ENCODE measurements at places on chromosomes 3 and 15.
A peak's percentile ranks its signal among the peaks of the same experiment; 100 is the strongest.

DNA sequence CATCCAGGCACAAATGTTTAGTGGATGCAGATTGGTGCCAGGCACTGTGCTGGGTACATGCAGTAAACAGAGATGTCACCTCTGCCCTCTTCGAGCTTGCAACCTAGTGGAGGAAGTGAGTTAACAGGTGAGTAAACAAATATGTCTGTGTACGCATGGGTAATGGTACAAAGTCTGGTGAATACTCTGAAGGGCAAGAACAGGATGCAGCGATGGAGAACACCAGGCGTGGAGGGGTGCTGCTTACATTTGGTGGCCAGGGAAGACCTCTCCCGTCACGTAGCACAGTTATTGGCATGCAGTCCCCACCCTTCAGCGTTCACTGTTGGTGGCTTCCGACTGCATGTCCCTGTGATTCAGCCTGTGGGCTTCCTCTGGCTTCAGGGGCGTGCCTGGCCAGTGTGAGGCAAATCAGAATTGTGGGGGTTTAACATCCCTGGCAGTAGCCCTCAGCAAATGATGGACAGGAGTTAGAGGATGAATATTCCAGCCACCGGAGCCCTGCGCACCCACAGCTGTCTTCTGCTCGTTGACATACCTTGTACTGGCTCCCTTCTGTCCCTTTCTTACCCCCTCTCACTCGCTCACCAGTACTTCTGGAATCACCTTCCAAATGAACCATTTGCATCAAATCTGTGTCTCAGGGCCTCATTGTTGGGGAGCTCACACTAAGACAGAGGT, 9.1 kb upstream of the HDAC11 start:
- DNase-seq = no peak

DNA sequence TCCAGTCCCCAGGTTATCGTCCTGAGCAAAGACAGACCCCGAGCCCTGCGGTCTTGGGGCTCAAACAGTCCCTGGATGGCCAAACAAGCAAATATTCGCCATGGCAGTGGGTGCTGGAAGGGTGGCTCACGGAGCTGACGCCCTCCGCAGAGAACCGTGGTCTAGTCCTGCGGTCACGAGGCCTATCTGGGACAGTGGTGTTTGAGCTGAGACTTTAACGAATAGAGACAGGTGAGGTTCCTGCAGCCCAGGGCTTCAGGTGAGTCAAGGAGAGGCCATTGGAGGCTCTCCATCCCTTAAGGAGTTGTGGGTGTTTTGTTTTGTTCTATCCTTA, 399 bp upstream of the SUCLG2 start:
- DNase-seq = no peak

DNA sequence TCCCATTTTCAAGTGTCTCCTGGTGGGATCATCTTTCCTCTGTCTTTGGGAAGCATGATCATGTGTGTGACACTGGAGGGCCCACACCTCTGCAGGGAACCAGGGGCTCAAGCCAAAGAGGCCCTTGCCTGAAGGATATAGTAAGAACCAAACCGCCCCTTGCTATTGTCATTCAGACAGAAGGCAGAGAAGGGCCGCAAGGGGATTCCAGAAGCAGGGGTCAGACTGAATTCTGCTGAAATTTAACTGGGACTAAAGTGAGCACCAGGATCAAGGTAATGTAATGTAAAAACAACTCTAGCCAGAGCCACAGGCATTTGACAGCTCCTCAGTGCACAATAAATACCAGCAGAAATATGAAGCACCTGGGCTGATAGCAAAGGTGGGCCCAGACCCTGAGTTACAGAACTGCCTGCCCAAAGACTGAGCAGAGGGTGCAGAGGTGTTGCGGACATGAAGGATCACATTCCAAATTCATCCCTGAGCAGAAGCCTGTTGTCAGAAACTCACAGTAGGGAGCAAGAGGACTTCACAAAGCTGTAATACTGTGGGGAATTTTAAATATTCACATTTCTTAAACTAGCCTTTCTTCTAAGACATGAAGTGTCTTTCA, 46.0 kb upstream of the RASGRF1 start:
- DNase-seq = no peak

DNA sequence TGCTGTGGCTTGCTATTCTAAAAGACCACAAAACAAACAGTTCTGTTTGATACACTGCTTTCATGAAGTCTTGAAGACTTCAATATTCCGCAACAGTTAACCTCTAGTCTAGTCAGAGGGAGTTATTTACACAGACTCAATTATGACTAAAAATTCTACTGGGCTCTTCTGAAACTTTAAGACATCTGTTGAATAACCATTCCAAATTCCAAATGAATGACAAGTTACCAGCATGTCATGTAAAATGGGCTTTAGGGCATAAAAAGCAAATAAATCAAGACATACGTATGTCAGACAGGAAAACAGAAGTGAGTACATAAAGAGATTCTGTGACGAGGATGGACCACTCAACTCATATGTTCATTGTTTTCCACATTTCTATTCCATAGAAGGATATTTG, 93.9 kb downstream of the PLOD2 start:
- DNase-seq = no peak

DNA sequence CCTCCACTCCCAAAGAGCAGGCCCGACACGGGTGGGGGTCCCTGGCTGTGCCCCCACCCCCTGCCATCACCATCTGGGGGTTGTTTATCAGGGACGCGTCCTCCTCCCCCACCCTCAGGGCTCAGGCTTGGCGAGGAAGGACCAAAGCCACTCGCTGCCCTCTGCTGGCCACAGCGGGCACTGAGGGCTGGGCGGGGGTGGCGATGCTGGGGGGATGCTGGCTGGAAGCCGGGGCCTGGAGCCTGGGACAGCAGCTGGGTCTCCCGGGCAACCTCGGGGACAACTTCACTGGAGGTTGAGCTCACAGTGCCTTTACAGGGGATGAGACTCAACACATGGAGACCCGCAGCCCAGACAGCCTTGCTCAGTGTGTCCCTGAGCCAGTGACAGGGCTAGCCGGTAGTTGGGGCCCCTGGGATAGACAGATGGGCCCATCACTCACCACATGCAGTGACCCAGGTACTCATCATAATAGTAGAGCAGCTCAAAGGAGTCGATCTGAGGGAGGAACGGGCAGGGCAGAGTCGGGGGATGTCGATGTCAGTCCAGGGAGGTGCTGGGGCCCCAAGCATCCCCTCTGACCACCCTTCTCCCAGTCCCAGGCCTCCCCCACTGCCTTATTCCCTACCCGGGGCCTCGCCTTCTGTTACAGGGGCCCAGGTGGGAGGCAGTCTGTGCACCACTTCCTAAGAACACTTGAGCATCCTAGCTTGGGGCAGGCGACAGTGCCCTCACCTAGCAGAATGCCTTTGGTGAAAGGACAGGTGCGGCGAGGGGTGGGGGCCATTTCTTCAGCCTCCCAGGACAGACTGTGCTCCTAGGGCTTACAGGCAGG, 5.9 kb upstream of the CALML4 start:
- peak; percentile 62 for DNase-seq

DNA sequence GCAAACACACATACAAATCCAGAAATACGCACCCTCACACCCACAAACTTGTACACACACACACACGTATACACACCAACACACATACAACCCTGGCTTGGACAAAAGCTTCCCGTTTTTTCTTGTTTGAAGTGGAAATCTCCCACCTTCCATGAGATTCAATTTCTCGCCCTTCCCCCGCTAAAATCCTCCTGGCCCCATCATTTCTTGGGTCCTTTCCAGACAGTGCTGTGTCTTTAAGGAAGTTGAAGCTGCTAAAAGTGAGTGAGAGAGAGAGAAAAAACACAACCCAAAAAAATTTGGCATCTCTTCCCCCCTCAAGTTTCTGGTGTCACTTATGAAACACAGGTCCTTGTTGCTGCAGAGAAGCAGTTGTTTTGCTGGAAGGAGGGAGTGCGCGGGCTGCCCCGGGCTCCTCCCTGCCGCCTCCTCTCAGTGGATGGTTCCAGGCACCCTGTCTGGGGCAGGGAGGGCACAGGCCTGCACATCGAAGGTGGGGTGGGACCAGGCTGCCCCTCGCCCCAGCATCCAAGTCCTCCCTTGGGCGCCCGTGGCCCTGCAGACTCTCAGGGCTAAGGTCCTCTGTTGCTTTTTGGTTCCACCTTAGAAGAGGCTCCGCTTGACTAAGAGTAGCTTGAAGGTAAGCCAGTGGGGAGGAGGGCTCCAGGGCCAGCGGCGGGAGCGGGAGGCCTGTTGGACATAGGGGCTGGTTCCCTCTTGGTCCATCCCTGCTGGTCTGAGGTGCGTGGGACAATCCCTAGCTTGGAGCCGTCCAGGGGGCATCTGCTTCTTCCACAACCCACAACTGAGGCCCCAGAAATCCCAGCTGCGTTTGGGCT, at the start of gene ISLR:
Gene ISLR, plus strand, starts transcription at position 331 of the 839 bp plus-strand sequence. CDS start 1,149 bp downstream, outside the sequence.
- no peak for DNase-seq

Measured in putamen (tissue), 1 donor.